ENCODE measurements at places on chromosomes 1 and 21.

DNA sequence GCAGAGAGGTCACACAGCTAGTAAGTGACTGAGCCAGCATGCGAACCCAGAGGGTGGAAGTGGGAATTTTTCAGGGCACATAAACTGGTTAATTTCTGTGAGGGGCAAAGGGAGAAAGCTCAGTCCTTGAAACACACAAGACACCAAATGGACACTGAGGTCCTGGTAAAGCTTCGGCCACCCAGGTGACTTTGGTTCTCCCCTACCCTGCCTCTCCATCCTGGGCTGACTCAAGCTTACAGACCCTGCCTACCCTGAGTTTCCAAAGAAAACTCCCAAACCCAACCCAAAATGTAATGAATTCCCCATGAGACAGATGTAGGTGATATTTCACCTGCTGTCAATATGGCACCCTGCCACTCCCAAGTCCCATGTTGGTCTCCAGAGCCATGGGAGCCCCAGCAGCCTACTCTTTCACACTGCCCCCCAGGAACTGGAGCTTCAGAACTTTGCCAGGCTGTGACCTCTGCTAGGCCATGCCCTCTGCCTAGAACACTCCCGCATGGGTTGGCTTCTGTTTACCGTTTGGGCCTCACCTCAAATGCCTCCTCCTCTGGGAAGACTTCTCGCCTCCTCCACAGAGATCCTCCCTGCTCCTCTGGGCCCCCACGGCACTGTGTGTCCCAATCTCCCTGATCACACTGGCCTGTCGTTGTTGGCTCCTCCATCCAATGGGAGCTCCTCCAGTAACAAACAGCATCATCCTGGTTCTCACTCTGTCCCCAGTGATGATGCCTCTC lies 3.7 kb upstream of the LRP8 start:
- DNase-seq = no peak

GRCh38 chr1:217472915-217473314 lies 158.0 kb downstream of the GPATCH2 start:
- DNase-seq = no peak

- DNase-seq = no peak
These were observed 3.0 kb downstream of the PRRC2C start for GRCh38 chr1:171488190-171488929.

DNA sequence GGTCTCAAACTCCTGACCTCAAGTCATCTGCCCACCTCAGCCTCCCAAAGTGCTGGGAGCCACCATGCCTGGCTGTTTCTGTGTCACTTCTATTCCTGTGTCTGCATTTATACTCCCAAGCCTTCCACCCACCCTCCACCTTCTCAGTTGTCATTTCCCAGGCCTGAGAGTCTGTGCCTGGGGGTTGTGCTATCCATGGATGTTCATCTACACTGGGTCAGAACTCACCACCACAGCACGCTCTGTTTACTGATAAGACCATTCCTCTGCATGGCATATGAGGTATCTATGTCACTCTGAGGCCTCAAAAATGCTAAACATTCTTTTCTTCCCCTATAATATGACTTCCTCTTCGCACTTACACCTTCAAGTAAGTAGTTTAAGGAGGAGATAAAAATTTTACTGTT lies 6.1 kb downstream of the NENF start:
- DNase-seq = no peak

DNA sequence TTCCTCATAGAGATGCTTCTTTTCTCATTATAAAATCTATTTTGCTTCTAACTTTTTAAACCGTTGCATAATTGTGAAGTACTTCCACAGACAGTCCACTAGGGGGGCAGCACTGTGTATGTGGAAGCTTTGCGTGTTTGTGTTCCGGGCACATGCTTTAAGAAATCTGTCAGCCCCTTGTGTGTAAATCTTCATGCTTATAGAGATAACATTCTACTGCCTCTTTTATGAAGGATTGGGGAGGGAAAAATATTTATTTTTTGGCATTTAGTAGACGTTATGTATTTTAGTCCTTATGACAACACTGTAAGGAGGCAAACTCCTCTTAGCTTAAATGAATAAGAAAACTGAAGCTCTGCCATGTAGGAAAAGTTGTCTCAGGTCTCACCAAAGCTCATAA lies 157.3 kb upstream of the PTGFR start:
- DNase-seq = peak; percentile 59

- no peak for DNase-seq
These were observed 140.5 kb downstream of the CLEC20A start for GRCh38 chr1:178356299-178356698.

DNA sequence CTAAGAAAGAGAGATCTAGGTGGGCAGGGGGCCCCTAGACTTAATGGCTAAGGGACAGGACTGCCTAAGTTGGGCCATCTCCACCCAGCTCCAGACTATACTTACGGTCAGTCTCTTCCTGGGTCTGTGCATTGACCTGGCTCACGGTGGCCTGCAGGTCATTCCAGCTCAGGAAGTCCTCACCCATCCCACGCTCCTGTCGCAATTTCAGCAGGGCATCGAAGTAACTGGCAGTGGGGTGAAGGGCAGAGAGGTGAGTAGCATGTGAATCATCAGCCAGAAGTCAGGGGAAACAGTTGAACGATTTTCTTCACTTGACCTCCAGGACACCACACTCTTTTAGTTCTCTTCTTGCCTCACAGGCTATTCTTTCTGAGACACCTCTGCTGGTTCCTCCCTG lies 20.5 kb downstream of the IQGAP3 start:
- DNase-seq = no peak

GRCh38 chr1:57423656-57424211 lies at the start of gene DAB1:
Gene DAB1, minus strand, starts transcription at chr1:57424060. Its CDS starts 133,030 bp downstream, at chr1:57291030.
- DNase-seq = no peak

DNA sequence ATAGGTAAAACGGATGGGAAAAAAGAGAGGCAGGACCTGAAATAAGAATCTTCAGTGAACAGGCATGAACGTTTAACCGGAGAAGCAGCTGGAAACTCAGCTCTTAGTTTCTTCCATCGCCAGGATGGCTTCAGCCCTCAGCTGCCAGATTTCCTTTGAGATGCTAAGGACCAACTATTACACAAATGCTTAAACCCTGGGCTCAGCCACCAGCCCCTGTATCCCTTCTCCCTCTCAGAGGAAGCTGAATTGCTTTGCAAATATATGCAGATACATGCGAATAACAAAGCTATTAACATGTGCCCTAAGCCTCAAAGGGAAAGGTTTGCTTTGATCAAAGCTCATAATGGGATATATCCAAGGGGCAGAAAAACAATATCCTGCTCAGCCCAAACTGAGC lies 515.1 kb downstream of the OMA1 start:
- DNase-seq = no peak

GRCh38 chr1:22236166-22236565 lies 93.3 kb upstream of the WNT4 start:
- no peak for DNase-seq

GRCh38 chr1:201570181-201570885 lies 31.4 kb downstream of the NAV1 start:
- DNase-seq = no peak

DNA sequence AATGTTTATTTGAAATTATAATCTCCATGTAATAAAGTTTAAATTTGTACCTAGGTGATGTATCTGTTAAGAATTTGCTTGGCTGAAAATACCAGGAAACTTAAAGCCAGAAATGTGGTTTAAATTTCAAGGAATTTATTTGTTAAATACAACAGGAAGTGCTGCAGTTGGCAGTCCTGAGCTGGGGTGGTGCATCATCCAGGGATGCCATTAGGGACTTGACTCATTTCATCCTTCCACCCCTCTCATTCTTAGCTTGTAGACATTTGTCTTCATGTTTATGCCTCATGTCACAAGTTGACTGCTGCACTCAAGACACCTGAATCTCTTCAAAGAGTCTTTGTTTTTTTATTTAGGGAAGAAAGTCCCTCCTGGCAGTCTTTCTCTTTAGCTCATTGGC lies 175.9 kb downstream of the LHX8 start:
- no peak for DNase-seq

DNA sequence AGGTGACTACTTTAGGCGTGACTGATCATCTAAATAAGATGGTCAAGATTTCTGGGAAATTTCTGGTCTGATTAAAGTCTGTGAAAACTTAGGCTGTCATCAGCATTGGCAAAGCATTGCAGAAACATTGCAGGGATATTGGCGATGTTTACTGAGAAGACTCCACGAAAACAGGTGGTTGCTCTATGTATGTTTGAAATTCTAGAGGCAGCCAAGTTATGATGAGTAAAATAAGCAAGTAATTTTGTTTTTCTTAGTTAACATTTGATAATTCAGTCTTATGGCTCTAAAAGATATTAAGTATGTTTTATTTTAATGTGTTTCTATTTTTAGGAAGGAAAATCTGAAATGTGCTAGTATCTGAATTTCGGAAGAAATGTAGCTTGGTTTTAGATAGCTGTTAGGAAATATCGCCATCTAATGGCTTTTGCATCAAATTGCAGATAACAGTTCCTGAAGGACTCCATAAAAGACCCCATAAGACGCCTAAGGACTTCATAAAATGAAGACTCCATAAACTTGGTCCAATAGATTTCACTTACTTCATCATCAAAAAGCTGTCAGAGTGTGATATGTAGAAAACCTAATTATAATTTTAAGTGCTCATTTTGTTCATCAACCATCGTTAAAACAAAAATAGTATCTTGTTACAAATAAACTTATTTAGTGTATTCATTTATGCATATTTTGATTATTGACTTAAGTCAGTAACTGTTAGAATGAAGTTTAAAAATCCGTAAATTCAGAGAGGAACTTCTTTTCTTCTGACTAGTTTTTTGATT lies 344.6 kb downstream of the RYR2 start:
- DNase-seq = peak; percentile 50

DNA sequence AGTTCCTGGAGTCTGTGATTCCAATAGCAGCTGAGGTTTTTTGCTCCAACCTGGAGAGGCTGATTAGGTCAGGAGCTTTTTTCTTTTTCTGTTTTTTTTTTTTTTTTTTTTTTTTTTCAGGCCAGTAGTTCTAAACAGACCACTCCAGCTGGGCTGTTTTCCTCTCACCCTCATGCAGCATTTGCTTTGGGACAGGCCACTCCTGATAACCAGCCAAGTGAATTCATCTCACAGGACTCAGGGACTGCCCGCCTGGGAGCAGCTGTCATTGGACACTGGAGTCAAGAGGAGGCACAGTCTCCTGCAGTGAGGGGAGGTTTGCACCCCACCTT lies 22.9 kb downstream of the PLXNA2 start:
- no peak for DNase-seq
